ENCODE measurements at places on chromosomes 12 and 14.

GRCh38 chr14:103716091-103716801 lies 636 bp downstream of the ZFYVE21 start:
- no peak for DNase-seq
- H3K4me3 ChIP-seq: peak overlapping the region; percentile 98
- H3K27me3 ChIP-seq: no peaks in the 10 kb centered on the region
- H3K4me1 ChIP-seq: peaks cover 22% of the 10 kb centered on the region

- DNase-seq: no peak
- H3K27ac ChIP-seq: no peak overlapping the region
- peaks cover 7% of the 10 kb centered on the region for H3K4me1 ChIP-seq
- H3K27me3 ChIP-seq: no peaks in the 10 kb centered on the region
- no peaks in the 10 kb centered on the region for H3K36me3 ChIP-seq
Measured at GRCh38 chr14:96062506-96062905, 23.3 kb downstream of the C14orf132 start.

DNA sequence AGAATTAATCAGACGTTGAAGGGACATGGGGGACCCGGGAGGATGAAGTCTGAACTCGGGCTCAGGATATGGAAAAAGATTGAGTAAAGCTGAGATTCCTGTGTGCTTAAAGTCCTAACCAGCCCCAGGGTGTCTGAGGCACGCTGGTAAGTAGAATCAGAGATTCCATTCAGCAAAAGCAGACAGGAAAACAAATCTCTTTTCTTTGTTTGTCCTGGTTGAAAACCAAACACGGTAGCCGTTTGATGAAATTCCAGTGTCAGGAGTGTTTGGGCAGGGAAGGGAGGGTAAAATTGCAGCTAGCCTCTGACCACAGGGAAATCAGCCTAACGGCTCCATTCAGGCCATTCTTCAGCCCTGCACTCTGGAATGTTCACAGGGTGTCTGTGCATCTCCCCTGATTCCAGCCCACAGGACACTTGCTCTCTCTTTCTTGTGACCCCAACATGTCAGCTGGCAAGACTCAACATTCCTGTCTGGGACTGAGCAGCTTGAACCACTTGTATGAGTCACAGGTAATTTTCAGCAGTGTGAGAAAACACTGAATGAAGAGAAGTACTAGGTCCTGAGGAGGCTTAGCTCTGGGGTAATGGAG lies 31.0 kb downstream of the NINJ2 start:
- peak overlapping the region; percentile 73 for H3K27ac ChIP-seq
- peak; percentile 77 for DNase-seq
- peak overlapping the region; percentile 4 for H3K4me3 ChIP-seq
- H3K36me3 ChIP-seq: no peaks in the 10 kb centered on the region
- H3K4me1 ChIP-seq: peaks cover 18% of the 10 kb centered on the region
- H3K27me3 ChIP-seq: no peaks in the 10 kb centered on the region

GRCh38 chr12:26799741-26800140 lies 33.3 kb downstream of the ITPR2 start:
- H3K4me3 ChIP-seq: no peak overlapping the region
- no peaks in the 10 kb centered on the region for H3K36me3 ChIP-seq
- DNase-seq: no peak
- H3K4me1 ChIP-seq: no peaks in the 10 kb centered on the region

GRCh38 chr14:85319101-85319500 lies 210.8 kb upstream of the FLRT2 start:
- no peak for DNase-seq
- H3K36me3 ChIP-seq: no peaks in the 10 kb centered on the region
- peaks cover 28% of the 10 kb centered on the region for H3K4me1 ChIP-seq
- no peak overlapping the region for H3K27ac ChIP-seq
- H3K27me3 ChIP-seq: no peaks in the 10 kb centered on the region

- H3K36me3 ChIP-seq: peaks cover 8% of the 10 kb centered on the region
- peaks cover 5% of the 10 kb centered on the region for H3K4me1 ChIP-seq
- H3K4me3 ChIP-seq: no peak overlapping the region
Measured at GRCh38 chr12:69540987-69541386, 44.3 kb upstream of the CCT2 start.

DNA sequence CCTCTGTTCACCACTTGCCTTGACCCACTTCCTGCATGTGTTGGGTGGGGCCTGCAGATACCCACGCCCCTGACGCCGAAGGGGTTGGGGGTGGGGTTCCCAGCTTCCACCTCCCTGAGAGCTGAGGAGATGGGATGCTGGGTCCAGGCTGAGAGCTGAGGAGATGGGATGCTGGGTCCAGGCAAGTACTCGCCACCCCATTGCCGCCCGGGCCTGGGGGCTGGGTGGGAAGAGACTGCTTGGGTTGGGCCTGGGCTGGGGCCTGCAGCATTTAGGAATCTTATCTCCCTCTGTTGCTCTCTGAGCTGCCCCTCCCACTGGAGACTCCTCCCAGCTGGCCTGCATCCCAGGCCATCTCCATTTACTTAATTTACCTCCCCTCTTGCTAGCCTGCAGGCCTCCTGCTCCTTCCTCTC lies 17.4 kb downstream of the TEAD4 start:
- no peaks in the 10 kb centered on the region for H3K36me3 ChIP-seq
- no peak overlapping the region for H3K27ac ChIP-seq
- no peaks in the 10 kb centered on the region for H3K27me3 ChIP-seq
- H3K4me3 ChIP-seq: no peak overlapping the region

- no peak for DNase-seq
- no peak overlapping the region for H3K27ac ChIP-seq
- no peak overlapping the region for H3K4me3 ChIP-seq
- H3K27me3 ChIP-seq: no peaks in the 10 kb centered on the region
Measured at GRCh38 chr14:22282949-22283348, 306.1 kb downstream of the DAD1 start.

DNA sequence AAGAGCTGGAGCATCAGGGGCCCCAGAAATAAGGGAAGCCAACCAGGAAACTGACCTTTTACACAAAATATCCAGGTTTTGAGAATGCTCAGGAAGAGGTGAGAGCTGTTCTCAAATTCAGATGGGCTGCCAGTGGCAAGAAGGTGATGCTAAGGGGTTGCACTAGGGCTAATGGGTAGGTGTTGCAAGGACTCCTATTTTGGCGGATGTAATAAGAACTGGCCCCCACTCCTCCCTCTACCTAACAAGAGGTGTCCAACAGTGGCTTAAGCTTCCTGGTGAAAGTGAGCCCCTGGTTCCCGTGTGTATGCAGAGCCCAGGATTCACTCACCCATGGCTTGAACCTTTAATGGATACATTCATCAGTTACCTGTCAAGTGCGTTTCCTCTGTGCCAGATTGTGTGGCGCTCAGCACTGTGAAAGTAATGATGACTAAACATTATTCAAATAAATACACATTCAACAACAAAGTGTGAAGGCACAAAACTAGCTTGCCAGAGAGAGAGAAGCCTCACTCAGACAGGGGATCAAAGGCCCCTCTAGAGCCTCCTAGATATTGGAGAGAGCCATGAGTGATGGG lies 705 bp upstream of the CHGA start:
- H3K4me1 ChIP-seq: no peaks in the 10 kb centered on the region
- H3K27me3 ChIP-seq: peaks cover 87% of the 10 kb centered on the region
- H3K36me3 ChIP-seq: no peaks in the 10 kb centered on the region
- DNase-seq: no peak

GRCh38 chr12:32455607-32456071 lies 56.3 kb downstream of the FGD4 start:
- no peaks in the 10 kb centered on the region for H3K36me3 ChIP-seq
- peak overlapping the region; percentile 39 for H3K4me3 ChIP-seq
- no peaks in the 10 kb centered on the region for H3K27me3 ChIP-seq
- DNase-seq: peak; percentile 72
- H3K27ac ChIP-seq: peak overlapping the region; percentile 96

- no peaks in the 10 kb centered on the region for H3K36me3 ChIP-seq
- no peak for DNase-seq
- peaks cover 26% of the 10 kb centered on the region for H3K4me1 ChIP-seq
Measured at GRCh38 chr14:56145181-56145769, 27.1 kb downstream of the PELI2 start.

- no peaks in the 10 kb centered on the region for H3K27me3 ChIP-seq
- H3K36me3 ChIP-seq: peaks cover 5% of the 10 kb centered on the region
- DNase-seq: no peak
- H3K4me1 ChIP-seq: no peaks in the 10 kb centered on the region
Measured at GRCh38 chr12:123721245-123721644, 9.1 kb downstream of the ATP6V0A2 start.

- no peak overlapping the region for H3K4me3 ChIP-seq
- no peak for DNase-seq
- H3K27ac ChIP-seq: no peak overlapping the region
- no peaks in the 10 kb centered on the region for H3K27me3 ChIP-seq
Measured at GRCh38 chr14:79369359-79370332, 841.7 kb downstream of the DIO2 start.

- peaks cover 11% of the 10 kb centered on the region for H3K4me1 ChIP-seq
- no peak overlapping the region for H3K27ac ChIP-seq
- no peak for DNase-seq
- no peaks in the 10 kb centered on the region for H3K36me3 ChIP-seq
Measured at GRCh38 chr14:97453991-97454390, 656.8 kb downstream of the VRK1 start.

- no peaks in the 10 kb centered on the region for H3K36me3 ChIP-seq
- no peaks in the 10 kb centered on the region for H3K27me3 ChIP-seq
- DNase-seq: no peak
- no peak overlapping the region for H3K4me3 ChIP-seq
- no peaks in the 10 kb centered on the region for H3K4me1 ChIP-seq
- no peak overlapping the region for H3K27ac ChIP-seq
Measured at GRCh38 chr12:57965766-57966165, 24.4 kb downstream of the ATP23 start.
